ENCODE measurements at places on chromosomes 4 and X. TPM values are rescaled to one million over a fixed set of nuclear protein-coding genes. Genes with fewer than 3 reads are reported as not detected.

DNA sequence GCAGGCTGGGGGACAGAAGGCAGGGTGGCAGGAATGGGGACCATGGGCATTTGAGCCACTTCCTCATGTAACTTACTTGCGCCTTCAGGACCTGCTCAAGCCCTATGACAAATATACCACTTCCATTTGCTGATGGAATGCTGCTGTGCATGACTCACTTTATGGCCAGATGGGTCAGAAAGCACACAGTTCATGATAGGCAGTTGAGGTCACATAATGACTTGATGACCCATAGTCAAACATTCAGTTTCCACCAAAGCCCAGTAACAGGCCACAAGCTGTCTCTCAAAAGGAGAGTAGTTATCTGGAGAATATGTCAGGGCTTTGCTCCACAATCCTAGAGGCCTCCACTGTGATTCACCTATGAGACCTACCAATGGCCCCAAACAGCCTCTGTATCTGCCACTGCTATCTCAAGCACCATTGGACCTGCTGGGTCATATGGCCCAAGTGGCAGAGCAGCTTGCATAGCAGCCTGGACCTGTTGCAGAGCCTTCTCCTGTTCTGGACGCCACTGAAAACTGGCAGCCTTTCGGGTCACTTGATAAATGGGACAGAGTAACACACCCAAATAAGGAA lies 5.3 kb upstream of the PAPSS1 start:
- DNase-seq: no peak
- H3K4me1 ChIP-seq: peaks cover 10% of the 10 kb centered on the region
- H3K4me3 ChIP-seq: no peak overlapping the region
- no peak overlapping the region for H3K27ac ChIP-seq
- H3K36me3 ChIP-seq: no peaks in the 10 kb centered on the region
- peaks cover 2% of the 10 kb centered on the region for H3K27me3 ChIP-seq

DNA sequence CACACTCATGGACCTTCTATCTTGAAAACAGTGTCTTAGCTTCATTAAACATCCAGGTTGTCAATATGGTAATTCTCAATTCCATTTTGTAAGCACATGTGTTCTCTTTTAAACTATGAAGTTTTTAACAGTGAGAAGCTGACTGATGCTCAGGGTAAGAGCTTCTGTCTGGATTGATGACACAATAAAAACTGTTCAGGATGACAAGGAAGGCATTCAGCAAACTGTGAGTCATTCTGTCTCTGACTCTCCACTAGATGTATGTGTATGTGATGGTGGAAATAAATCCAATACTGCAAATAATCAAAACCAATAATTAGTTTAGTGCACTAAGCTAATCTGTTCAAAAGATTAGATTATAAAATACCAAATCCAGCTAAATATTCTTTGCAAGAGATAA lies 115.3 kb upstream of the ARX start:
- H3K27ac ChIP-seq: no peak overlapping the region
- H3K36me3 ChIP-seq: no peaks in the 10 kb centered on the region
- no peak for DNase-seq
- no peak overlapping the region for H3K4me3 ChIP-seq
- no peaks in the 10 kb centered on the region for H3K27me3 ChIP-seq
- no peaks in the 10 kb centered on the region for H3K4me1 ChIP-seq

- no peaks in the 10 kb centered on the region for H3K27me3 ChIP-seq
- H3K4me3 ChIP-seq: no peak overlapping the region
- H3K4me1 ChIP-seq: no peaks in the 10 kb centered on the region
- no peak overlapping the region for H3K27ac ChIP-seq
- no peaks in the 10 kb centered on the region for H3K36me3 ChIP-seq
Measured at GRCh38 chr4:107148904-107149303, 112.8 kb upstream of the DKK2 start.

DNA sequence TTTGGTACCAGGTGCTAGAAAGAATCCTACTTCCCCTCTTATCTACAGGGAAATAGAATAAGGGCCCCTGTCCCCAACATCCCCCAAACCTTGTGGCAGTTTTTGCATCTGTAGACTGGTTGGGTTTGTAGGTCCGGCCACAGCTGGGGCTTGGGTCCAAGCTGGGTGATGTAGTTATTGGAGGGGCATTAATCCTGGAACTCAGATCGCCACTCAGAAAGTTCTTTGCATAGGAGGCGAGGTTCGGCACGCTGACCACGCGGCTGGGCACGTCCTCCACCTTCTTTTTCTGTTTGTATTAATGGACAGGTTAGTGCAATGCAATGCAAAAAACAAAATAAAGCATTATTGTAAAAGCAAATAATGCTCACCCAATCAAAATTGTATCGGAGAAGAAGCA lies 19.2 kb downstream of the MED28 start:
- H3K4me1 ChIP-seq: peaks cover 8% of the 10 kb centered on the region
- no peaks in the 10 kb centered on the region for H3K27me3 ChIP-seq
- H3K27ac ChIP-seq: no peak overlapping the region
- DNase-seq: no peak
- no peak overlapping the region for H3K4me3 ChIP-seq
- peaks cover 68% of the 10 kb centered on the region for H3K36me3 ChIP-seq

GRCh38 chr4:6788123-6788522 lies 5.6 kb downstream of the KIAA0232 start:
- DNase-seq: no peak
- peaks cover 15% of the 10 kb centered on the region for H3K36me3 ChIP-seq
- no peaks in the 10 kb centered on the region for H3K27me3 ChIP-seq
- H3K4me1 ChIP-seq: peaks cover 32% of the 10 kb centered on the region

- H3K36me3 ChIP-seq: no peaks in the 10 kb centered on the region
- no peaks in the 10 kb centered on the region for H3K4me1 ChIP-seq
- no peaks in the 10 kb centered on the region for H3K27me3 ChIP-seq
- H3K27ac ChIP-seq: no peak overlapping the region
- DNase-seq: no peak
Measured at GRCh38 chr4:176034936-176035335, 30.7 kb upstream of the WDR17 start.

GRCh38 chrX:106300656-106301055 lies 132.6 kb downstream of the PWWP3B start:
- no peak overlapping the region for H3K27ac ChIP-seq
- no peak overlapping the region for H3K4me3 ChIP-seq
- DNase-seq: no peak
- H3K27me3 ChIP-seq: no peaks in the 10 kb centered on the region
- no peaks in the 10 kb centered on the region for H3K4me1 ChIP-seq

DNA sequence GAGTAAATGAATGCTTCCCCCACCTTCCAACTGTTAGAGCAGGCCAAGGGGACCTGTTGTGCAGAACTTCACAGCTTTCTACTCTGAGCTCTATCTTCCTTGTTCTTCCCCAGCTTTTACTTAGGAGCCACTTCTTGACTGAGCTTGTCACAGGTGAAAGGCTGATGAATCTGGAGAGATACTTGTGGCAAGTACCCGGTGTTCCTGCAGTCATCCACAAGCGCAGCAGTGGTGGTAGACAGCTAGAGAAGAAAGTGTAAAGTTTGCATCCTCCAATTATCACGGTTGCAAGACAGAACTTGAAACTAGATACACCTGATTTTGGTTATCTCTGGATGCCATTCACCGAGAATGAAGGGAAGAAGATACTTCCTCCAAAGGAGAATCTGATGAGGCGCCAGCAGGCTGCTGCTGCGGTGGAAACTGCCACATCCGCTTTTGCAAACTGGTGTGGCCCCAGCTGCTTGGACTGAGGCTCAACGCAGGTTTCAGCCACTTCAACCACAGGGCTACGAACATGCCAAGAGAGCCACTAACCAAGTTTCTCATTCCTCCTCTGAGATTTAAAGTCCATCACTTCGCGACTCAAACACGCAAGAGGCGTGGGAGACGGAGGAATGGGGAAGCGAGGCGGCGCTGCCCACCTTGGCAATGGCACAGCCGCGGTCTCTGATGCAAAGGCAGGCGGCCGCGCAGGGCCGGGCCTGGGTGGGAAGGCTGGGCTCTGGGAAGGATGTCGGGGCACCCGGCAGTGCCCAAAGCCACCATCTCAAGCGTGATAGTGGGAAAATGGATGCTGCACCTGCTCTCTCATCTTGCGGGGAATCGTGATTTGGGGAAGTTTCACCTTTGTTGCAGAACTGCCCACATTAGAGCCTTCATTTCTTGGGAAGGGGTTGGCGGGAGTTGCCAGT lies 1.3 kb upstream of the FHIP1A start:
- no peaks in the 10 kb centered on the region for H3K27me3 ChIP-seq
- peak overlapping the region; percentile 68 for H3K4me3 ChIP-seq
- H3K4me1 ChIP-seq: peaks cover 27% of the 10 kb centered on the region

GRCh38 chrX:54980334-54980733 lies 13.7 kb downstream of the PFKFB1 start:
- no peak overlapping the region for H3K27ac ChIP-seq
- DNase-seq: no peak
- no peak overlapping the region for H3K4me3 ChIP-seq

PPP1R2C gene
- not detected for total RNA-seq

DNA sequence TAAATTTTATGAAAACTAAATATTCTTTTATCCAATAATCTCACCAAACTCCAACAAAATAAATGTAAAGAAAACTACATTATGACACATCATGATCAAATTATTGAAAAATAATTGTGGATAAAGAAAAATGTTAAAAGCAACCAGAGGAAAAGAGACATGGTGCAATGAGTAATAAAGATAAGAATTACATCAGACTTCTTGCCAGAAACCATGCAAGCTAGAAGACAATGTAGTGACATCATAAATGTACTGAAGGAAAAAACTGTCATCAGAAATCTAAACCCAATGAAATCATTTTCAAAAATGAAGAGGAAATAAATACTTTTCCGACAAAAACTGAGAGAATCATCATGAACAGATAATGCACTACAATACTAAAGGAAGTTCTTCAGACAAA lies 135.9 kb upstream of the EOLA2 start:
- no peaks in the 10 kb centered on the region for H3K27me3 ChIP-seq
- no peak overlapping the region for H3K4me3 ChIP-seq
- H3K4me1 ChIP-seq: no peaks in the 10 kb centered on the region
- H3K36me3 ChIP-seq: no peaks in the 10 kb centered on the region

DNA sequence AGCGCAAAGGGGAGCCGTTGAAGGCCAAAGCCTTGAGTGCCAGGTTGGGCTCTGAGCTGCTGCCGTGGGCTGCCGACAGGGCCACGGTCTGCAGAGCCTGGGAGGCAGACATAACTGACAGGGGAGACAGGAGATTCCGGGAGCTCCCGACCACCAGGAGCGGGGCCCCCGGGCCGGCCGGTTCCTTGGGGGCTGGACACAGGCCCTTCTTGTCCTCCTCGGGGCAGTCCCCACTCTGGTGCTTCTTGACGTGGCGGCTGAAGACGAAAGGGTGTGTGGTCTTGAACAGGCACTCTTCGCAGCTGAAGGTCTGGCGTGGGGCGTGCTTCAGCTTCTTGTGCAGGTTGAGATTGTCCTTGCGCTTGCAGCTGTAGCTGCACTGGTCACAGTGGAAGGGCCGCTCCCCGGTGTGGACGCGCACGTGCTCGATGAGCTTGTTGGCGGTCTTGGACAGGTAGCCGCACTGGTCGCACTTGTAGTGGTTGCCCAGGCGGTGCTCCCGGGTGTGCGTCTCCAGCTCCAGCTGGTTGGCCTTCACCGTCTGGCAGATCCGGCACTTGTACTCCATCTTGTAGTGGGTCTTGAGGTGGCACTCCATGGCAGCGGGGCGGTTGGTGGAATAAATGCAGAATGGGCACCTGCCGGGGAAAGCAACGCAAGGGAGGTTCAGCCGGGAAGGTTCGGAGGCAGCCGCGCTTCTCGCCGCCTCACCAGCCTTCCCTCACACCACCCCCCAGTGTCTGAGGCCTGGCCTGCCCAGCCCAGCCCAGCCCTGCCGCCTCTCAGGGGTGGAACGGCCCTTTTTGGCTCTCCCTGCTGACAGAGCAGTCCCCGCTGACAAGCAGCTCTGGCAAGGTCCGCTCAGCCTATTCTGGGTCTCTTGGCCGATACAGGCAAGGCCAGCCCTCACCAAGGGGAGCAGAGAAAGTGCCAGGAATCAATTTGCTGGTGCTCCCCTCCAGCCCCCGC lies 81.3 kb downstream of the C4orf51 start:
- DNase-seq: no peak
- H3K4me1 ChIP-seq: no peaks in the 10 kb centered on the region
- no peak overlapping the region for H3K27ac ChIP-seq

- no peak overlapping the region for H3K27ac ChIP-seq
- no peaks in the 10 kb centered on the region for H3K27me3 ChIP-seq
- DNase-seq: no peak
- H3K4me1 ChIP-seq: no peaks in the 10 kb centered on the region
Measured at GRCh38 chr4:157121401-157121800, 45.5 kb downstream of the GLRB start.

- H3K4me3 ChIP-seq: no peak overlapping the region
- H3K27me3 ChIP-seq: peaks cover 7% of the 10 kb centered on the region
- no peaks in the 10 kb centered on the region for H3K4me1 ChIP-seq
- no peaks in the 10 kb centered on the region for H3K36me3 ChIP-seq
Measured at GRCh38 chrX:15344106-15344505, 8.8 kb upstream of the PIGA start.

DNA sequence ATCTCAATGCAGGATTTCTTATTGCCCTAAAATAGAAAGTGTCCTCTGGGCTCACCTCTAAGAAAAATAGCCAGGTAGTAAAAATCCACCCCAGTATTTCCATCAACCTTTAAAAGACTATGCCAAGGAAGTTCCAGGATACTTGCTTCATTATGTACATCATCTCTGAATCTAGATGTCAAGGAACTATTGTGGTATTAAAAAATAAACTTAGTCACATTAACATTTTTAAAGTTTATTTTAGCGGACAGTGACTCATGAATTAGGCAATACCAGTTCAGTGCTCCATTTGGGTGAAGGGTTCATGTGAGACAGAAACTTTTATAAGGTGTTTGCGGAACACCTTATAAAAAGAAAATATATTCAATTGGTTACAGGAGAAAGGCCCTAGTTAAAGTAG lies 209.2 kb downstream of the ADAM29 start:
- no peak overlapping the region for H3K4me3 ChIP-seq
- H3K36me3 ChIP-seq: no peaks in the 10 kb centered on the region
- no peak for DNase-seq
- H3K27ac ChIP-seq: no peak overlapping the region
- no peaks in the 10 kb centered on the region for H3K4me1 ChIP-seq

FGF13 gene
- not detected for total RNA-seq

CFAP299 gene
- not detected for total RNA-seq

PLXNB3 gene
- total RNA-seq: not detected

DNA sequence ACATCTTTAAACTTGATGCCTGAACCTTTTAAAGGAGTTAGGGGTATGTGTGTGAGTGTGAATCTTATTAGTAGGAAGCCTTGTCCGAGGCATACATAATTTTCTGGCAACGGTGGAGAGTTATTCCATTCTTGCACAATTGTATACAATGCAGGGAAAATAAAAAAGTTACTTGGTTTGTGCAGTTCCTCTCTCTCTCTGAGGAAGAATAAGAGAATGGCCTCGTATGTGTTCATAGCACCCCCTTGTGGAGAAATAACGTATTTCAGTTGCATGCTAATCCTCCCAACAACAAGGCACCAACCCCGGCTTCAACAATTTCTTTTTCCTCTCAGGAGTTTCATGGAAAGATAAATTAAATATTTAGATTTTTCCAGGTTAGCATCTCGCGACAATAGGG lies 33.7 kb upstream of the FGF13 start:
- H3K36me3 ChIP-seq: no peaks in the 10 kb centered on the region
- no peak overlapping the region for H3K27ac ChIP-seq
- H3K27me3 ChIP-seq: no peaks in the 10 kb centered on the region
- no peaks in the 10 kb centered on the region for H3K4me1 ChIP-seq

GRCh38 chrX:123818243-123818642 lies 41.6 kb upstream of the XIAP start:
- H3K4me1 ChIP-seq: no peaks in the 10 kb centered on the region
- no peak overlapping the region for H3K27ac ChIP-seq
- DNase-seq: no peak
- no peak overlapping the region for H3K4me3 ChIP-seq
- H3K36me3 ChIP-seq: no peaks in the 10 kb centered on the region
- H3K27me3 ChIP-seq: no peaks in the 10 kb centered on the region

RAI2 gene
- total RNA-seq: 1.5 TPM

All from CD4-positive, alpha-beta T cell (primary cell).